ENCODE measurements at places on chromosomes 13 and 19.

DNA sequence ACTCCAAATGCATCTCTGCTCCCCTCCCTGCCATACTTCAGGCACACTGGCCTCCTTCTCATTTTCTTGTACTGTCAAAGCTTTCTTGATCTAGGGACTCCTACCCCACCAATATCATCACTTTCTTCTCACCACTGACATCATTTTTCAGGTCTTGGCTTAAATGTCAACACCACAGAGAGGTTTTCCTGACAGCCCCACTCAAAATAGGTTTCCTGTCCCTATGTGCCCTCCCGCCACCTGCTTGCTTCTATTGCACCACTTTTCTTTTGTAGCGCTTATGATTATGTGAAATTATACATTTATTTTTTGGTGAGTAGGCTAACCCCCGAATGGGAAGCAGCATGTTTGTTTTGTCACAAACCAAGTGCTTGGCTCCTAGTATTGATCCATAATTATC, 164.6 kb downstream of the NDFIP2 start:
- DNase-seq: no peak

GRCh38 chr19:58001895-58002369, 688 bp downstream of the ZNF606 start:
- no peak for DNase-seq

DNA sequence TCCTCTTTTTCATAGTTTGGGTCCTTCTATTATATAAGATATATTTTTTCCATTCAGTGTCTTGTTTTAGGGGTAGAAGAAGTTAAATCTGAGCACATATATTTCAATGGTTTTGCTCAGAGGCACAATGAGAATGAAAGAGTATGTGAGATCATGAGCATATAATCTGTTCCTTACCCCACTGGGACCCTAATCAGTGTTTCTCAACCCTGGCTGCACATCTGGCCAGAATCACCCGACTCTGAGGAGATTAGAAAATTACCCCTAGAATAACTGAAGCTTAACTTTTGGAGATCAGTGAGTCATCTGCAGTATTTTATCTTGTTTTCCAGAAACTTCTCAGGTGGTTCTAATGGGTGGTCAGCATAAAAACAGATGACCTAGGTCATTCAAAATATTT, 782 bp downstream of the CYSLTR2 start:
- DNase-seq: no peak

GRCh38 chr19:6062961-6063575, 47.2 kb downstream of the RFX2 start:
- DNase-seq: no peak

GRCh38 chr13:38477676-38478075, 128.0 kb downstream of the UFM1 start:
- DNase-seq: no peak

DNA sequence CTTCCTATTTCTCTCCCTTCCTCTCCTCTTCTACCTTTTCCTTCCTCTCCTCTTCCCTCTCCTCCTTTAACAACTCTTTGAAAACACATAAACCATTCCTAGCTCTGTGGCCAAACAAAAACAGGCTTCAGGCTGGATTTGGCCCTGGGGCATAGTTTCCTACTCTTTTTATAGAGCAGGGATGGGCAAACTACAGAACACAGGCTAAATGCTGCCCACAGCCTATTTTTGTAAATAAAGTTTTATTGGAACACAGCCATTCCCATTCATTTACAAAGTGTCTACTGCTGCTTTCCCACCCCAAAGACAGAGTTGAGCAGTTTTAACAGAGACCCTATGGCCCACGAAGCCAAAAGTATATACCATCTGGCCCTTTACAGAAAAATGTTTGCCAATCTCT, 35.4 kb downstream of the LHFPL6 start:
- DNase-seq: no peak

DNA sequence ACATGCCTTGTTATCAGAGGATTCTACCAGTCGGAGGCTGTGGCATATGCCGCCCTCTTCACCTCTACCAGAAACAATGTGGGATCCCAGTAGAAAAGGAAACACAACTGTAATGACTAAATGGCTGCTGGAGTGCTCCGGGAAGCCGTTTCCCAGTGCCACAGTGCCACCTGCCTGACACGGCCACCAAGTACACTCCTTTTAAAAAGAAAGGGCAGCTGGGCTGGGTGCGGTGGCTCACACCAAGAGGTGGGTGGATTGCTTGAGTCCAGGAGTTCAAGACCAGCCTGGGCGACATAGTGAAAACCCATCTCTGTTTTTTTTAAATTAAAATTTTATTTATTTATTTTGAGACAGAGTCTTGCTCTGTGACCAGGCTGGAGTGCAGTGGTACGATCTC, 67.3 kb downstream of the TRPM4 start:
- peak; percentile 47 for DNase-seq

DNA sequence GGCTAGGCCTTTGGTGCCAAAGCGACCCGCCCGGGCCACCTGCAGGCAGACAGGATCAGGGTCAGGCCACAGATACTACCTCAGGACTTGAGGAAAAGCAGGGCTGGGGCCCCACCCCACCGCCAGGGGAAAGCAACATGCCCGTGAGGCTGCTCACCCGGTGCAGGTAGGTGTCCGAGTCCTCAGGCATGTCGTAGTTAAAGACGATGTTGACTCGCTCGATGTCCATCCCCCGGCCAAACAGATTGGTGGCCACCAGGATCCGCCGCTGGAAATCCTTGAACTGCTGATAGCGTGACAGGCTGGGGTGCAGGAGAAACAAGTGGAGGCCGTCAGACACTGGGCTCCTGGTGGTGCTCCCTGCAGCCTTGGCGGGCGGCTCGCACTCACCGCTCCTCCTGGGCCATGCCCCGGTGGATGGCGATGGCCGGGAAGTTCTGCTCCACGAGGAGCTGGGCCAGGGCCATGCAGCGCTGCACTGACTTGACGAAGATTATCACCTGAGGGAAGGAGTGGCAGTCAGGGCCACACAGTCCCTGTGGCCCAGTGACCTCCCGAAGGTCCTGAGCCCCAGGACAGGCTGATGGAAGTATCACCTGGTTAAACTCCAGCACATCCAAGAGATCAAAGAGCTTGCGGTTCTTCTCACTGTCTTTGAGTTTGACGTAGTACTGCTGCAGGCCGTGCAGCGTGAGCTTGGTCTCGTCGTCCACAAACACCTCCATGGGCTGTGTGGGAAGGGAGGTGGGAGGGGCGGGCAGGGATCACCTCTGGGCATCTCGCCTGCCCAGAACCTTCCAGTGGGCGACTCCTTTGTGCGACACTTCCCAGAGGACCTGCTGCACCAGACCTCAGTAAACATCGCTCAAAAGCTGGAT, 9.8 kb downstream of the DDX39A start:
- peak; percentile 67 for DNase-seq

DNA sequence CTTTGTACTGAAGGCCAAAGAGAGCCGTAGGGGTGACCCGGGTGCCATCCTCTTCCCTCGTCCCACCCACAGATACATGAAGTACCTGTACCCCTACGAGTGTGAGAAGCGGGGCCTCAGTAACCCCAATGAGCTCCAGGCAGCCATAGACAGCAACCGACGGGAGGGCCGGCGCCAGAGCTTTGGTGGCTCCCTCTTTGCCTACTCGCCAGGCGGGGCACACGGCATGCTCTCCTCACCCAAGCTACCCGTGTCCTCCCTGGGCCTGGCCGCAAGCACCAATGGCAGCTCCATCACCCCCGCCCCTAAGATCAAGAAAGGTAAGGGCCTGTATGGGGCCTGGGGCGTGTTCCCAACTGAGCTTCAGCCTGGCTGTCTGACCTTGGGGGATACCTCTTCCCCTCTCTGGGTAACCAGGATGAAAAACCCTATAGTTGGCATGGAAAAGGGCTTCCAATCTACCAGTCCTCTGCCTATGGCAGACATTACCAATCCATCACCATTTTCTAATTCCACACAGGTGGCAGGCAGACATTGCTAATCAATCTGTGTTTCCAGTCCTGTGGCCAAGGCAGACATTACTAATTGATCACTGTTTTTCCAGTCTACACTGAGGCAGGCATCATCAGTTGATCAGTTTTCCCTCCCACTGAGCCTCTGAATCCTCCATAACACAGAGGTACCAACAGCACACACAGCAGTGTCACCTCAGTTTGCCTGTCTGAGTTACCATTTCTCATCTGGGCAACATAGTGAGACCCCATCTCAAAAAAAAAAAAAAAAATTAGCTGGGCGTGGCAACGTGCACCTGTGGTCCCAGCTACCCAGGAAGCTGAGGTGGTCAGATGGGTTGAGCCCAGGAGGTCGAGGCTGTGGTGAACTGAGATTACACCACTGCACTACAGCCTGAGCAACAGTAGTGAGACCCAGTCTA, 19.1 kb upstream of the WDR18 start:
- peak; percentile 47 for DNase-seq

DNA sequence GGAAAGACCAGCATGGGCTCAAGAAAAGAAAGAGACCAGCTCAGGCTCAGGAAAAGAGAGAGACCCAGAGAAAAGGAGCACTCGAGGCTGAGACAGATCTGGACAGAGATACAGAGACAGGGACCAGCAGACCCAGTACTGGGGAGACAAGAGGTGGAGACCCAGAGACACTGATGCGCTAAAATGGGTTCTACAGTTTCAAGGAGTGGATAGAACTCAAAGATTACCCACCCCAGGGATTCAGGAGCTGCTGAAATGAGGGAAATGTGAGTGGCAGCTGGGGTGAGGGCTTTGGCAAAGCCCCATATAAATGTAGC, 609 bp upstream of the ZSCAN18 start:
- no peak for DNase-seq

DNA sequence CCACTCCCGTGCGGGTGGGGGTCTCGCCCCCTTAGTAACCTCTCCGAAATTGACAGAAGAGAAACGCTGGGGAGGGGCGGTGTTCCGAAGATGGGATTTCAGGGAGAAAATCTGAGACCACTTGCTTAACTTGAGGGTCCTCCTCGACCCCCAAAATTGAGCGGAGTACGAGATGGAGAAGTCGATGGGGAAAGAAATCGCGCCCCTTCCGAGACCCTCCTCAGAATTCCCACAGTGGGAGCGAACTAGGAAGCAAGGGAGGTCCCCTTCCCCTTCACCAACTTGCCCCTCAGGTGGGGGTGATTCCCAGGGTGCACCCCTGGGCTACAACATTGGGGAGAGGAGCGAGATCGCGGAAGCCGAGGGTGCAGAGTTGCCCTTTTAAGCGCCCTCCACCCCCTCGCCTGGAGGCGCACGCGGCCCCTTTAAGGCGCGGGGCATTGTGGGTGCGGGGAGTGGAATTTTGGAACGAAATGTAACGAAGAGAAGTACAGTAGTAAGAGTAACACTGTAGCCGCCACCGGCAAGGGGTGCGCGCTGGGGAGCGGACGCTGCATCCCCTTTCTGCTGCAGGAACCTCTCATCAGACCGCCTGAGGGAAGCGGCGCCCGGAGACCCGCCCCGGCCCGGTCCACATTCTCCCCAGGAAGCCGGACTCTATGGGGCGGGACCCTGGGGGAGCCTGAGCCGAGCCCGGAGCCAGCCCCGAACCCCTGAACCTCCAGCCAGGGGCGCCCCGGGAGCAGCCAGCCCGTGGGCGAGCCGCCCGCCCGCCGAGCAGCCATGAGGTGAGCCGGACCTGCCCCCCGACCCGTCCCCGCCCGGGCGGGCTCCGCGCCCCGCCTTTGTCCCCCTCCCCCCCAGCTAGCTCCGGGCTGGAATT, at the start of gene VASP:
Gene VASP, plus strand, starts transcription at position 491 of the 883 bp plus-strand sequence. Its CDS starts 293 bp downstream, at position 784.
- peak; percentile 91 for DNase-seq

DNA sequence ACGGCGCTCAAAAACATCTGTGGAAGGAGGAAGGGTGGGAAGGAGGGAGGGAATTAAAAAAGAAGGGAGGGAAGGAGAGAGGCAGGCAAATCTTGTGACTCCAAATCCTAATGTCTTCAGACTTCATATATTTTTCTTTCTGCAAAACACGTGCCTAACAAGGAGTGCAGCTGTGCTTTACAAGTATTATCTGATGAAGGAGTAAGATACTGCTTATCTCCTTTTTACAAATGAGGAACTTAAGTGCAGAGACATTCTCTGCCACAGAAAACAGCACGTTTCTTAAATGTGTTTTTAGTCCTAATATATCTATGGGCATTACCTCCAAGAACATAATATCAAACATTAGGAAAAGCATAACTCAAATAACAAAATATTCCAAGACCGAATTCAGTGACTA, 6.5 kb downstream of the FLT3 start:
- DNase-seq: no peak

DNA sequence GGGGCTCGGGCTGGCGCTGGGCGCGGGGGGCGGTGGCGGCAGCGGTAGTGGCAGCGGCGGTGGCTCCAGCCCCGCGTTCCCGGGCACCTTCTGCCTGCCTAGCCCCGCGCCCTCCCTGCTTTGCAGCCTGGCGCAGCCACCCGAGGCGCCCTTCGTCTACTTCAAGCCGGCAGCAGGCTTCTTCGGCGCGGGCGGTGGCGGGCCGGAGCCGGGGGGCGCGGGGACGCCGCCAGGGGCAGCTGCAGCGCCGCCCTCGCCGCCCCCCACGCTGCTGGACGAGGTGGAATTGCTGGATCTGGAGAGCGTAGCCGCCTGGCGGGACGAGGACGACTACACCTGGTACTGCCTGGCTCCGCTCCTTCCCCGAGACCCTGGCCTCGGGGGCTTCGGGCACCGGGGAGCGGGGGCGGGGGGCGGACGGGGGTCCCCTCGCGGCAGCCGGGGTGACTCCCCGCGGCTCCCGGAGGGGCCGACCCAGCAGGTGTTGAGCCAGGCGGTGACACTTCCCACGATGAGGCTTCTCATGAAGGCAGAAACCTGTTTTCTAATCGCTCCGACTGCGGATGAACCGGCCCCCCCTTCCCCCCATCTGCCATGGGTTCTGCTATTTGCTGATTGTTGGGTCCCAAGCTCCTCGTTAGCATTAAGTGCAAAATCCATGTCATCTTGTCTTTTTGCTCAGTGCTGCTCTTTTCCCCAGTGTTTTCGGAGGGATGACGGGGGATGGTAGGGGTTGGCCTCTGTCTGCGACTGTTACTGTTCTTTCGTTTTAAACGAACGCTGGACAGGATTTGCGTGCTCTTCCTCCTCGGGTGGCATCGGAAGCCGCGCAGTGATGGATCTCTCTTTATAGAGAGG, 943 bp downstream of the SLAIN1 start:
- no peak for DNase-seq

DNA sequence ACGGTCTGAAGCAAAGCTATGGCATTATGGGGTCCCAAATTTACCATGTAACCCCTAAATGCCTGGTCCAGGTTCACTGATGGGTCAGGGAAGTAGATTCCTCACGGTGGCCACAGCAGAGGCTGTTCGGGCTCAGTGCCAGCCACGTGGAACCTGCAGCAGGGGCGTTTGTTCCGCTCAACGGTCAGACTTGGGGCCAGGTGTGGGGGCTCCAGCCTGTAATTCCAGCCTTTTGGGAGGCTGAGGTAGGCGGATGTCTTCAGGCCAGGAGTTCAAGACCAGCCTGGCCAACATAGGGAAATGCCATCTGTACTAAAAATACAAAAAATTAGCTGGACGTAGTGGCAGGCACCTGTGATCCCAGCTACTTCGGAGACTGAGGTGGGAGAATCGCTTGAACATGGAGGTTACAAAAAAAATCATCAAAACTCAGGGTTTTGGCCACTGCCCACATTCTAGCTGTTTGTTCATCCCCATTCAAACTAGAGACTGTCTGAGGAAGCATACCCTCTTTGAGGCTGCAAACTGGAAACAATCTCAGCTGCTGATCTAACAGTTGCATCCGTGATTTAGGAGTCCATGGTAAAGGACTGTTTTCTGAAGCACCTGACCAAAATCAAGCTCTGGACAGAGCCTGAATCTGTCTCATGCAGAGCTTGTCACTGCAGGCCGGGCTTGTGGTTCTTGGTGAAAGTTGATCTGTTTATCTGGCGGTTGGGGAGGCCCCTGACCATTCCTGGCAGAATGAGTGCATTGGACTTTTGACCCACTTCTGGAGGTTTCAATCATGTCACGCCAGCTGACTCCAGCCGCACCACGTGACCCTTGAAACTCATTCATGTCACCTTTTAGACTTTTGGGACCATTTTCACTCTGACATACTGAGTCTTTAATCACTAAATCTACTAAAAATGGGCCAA, 30.2 kb upstream of the ZNF331 start:
- peak; percentile 32 for DNase-seq

All from trophoblast cell (in vitro differentiated cells and primary cell).